ENCODE measurements at places on chromosomes 1 and 21.

DNA sequence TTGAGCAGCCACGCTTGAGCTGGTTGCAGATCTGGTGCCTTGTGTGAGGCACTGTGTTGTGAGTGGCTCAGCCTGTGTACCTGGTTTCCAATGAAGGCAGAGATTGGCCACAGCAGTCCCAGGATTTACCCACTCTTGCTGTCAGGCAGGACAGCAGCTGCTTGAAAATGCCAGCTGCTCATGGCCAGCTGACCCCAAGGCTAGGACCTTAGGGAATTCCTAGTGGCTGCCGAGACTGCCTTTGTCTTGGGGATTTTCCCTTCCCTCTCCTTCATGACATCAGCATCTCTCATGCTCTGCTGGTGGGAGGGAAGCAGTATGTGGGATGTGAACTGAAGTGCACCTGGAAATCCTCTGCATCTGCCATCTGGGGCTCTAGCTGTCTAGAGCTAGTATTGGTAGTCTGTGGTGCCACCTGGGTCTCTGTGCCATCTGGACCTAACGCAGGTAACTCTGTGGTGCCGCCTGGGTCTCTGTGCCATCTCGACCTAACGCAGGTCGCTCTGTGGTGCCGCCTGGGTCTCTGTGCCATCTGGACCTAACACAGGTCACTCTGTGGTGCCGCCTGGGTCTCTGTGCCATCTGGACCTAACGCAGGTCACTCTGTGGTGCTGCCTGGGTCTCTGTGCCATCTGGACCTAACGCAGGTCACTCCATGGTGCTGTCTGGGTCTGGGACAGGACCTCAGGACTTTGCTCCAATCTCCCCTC lies 3.8 kb upstream of the LRRC47 start:
- no peak for ATAC-seq

GRCh38 chr1:80154176-80154575 lies 1147.6 kb upstream of the ADGRL4 start:
- ATAC-seq, result no peak

DNA sequence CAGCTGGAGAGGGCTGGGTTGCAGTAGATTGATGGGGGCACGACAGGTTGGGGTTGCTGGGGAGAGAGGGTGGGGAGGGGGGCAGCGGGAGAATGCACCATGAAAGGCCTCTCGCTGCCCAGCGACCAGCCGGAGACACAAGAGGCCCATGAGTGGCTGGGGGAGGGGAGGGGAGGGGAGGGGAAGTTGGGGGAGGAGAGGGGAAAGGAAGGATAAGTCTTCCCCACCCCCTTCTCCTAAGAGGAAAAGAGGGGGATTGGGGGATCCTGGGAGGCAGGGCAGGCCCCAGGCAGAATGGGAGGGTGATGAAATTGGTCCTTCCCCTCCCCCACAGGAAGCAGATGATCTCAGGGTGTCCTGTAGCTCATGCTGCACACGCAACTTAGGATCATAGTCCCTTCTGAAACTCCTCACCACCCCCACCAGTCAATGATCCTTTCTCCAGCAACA lies 45.7 kb downstream of the PAX7 start:
- no peak for ATAC-seq

DNA sequence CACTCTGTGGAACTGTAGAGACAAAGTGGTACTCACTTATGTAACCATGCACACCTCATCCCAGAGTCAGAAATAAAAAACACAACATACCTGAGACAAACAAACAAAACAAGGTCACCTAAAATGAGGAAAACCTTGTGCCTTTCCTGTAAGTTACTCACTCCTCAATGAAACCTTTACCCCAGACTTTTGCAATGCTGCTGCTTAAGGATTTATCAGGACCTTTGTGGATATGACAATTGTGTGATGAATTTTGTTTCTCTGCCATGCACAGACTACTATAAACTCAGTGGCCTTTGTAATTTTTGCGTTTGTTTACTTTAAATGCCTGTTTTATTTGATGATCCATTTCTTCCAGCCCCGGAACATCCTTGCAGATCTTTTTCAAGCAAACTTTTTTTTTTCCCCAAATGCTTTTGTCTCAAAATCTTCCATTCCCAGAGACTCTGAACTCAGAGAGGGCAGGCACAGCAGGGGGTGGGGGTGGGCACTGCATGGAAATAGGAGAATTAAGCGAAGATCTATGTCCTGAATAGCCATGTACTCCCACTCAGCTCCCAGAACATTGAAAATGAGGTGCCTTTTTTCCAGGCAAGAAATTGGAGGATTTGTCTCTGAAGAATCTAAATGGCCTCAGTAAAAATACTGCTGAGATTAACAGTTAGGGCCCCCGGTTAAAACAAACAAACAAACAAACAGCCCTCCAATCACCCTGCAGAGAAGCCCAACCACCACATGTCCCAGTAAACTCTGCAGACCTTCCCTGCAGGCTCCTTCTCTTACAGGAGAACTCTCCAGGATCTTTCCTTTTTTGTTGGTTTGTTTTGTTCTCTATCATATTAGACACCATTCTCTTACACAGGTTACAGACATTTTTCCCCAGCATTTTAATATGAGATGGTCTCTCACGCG lies 22.6 kb upstream of the SIM2 start:
- no peak for ATAC-seq

DNA sequence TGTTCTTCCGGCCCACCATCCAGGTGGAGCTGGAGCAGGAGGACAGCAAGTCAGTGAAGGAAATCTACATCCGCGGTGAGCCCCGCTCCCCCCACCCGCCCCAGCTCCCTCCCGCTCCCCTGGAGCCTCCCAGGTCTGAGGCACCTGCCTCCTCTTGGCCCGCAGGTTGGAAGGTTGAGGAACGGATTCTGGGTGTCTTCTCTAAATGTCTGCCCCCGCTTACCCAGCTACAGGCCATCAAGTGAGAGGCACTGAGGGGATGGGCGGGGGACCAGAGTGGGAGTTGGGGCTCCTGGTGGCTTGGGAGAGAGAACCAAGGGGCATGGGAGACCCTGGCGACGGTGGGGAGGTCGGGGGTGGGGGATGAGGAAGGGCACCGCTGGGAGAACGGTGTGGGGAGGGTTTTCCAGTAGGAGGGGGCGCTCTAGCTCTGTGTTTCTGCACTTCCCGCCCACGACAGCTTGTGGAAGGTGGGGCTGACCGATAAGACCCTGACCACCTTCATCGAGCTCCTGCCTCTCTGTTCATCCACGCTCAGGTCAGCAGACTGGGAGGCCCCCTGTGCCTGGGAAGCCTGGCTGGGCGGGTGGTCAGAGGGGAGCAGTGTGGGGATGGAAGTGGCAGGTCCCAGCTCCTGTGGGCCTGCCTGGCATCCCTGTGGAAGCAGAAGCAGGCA lies 4.2 kb downstream of the LRRC71 start:
- ATAC-seq, result no peak

GRCh38 chr1:96234299-96234698 lies 487.3 kb upstream of the PTBP2 start:
- peak; percentile 54 for ATAC-seq

GRCh38 chr1:246032984-246033383 lies 474.1 kb downstream of the SMYD3 start:
- ATAC-seq, result no peak

All from esophagus mucosa (tissue), 1 donor.